K562 (cell line): ENCODE measurements at places on chromosomes 11 and 22.

GRCh38 chr22:26259510-26259909 lies 90.2 kb downstream of the SEZ6L start:
- peak; percentile 11 for DNase-seq

- DNase-seq = no peak
Measured at GRCh38 chr11:4606231-4607015, 1.6 kb downstream of the TRIM68 start.

DNA sequence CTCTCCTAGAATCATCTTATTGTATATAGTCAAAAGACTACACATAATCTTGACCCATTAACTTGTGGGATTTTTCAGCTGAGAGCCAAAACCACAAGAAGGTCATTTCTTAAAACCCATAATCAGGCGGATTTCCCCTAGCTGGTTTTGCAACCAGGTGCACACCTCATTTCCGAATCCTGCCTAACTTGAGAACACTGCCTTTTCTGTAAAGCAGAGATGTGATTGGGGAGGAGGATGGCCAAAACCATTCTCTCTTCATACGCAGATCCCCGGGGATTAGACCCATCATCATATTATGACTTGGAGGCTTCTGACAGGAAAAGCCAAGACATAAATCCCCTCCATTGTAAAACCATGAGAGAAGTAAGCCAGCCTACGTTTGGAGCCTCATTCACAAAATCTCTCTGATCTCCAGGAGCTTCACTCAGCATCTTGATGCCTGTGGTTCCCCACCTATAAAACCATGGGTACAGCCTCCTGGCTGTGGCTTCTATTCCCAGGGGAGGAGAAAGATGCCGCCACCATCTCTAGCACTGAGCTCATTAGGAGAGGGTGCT lies 191.3 kb downstream of the KIF18A start:
- DNase-seq = no peak

DNA sequence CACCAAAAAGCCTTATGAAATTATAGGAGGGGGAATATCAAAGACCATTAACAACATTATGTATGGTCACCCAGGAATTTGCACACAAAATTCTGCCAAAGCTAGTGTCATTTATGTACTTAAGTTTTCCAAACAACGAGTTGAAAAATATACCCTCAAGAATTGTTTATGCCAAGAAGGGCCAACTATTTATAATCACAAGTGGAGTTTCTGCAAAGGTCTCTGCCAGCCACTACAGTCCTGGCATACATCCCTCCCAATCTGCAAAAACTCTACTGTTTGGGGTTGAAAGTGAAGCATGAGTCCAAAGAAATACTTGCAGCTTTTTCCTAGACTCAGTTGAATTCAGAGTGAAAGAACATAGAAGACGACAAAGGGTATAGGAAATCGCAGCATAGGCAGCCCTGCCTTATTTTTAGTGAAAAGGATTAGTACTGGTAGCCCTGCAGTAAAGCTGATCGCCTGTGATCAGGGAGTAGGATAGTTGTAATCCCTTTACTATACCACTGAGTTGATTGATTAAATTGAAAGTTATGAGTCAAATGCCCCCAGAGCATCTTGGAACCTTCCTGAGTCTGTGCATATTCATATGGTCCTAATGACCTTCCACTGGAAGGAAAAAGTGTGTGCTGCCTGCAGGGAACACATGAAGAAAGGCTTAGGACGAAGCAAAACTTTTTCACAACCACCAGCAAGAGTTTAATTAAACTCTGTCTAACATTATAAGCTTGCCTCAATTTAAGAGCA lies 144.0 kb downstream of the SPON1 start:
- no peak for DNase-seq

DNA sequence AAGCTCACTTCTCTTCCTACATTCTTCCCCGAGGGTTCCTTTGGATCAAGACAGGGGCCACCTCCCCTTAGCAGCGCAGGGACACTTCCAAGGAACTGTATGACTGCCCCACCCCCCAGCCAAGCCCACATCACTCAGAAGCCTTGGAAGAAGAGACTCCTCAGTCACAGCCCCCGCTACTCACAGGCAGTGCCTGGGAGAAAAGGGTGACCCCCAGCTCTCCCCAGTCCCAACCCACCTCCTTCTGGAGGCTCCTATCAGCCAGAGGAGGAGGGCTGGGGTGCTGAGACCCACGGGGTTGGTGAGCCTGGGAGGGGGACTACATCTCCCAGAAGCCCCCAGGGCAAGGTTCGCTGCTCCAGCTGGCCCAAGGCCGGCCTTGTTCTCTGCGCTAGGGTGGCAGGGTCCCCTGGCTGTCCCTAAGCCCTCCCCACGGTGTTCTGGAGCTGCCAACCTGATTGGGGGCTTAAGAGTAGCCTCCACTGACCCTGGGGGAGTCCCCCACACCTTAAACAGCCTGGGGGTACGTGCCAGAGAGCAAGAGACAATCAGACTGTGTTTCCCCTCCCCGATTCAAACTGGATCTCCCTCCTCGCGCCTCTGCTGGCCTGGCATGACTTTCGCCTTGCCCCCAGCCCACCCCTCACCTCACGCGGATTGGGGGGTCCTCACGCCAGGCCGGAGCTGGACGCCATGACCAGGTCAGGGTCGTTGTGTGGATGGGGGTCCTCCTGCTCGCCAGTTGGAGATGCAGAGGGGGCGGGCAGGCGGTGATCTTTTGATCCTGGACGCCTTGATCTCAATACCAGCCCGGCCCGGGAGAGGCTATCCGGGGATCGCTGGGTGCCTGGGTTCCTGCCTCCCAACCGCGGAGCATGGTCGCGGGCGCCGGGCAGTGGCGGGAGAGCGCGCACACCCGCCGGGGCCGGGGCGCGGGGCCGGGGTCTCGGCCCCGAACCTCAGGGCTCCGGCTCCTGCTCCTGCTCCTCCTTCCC lies 838 bp downstream of the BCL9L start:
- peak; percentile 57 for DNase-seq

DNA sequence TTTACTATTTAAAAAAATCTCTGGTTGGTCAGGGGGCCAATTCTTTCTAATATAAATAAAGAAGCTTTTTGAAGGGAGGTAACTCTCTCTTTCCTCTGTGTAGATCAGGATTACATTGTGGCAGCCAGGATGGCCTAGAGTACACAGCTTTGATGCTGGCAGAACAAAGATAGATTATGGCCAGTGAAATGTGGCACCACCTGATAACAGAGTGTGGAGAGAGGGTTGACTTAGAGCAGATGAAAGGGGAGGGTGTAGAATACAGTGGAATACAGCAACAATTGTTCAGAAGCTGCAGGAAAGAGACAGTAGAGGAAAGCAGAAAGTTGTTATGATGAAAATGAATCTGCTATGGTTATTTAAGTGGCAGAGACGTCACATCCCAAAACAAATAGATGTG lies 99.0 kb downstream of the FAR1 start:
- DNase-seq = no peak

DNA sequence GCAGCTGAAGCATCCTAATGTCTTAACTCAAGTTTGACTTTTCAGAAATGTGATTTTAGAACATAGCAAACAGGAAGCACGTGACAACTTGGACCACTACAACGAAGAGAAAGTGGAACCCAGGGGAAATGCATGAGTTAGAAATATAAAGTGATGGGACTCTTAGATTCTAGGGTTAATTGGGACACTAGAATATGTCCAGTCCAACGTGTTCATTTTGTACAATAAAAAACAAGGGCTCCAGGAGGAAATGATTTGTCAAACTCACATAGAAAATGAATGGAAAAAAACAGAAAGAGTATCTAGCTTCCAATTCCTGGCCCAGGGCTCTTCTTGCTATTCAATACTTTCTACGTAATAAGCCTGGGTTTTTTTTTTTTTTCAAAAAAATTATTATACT lies 30.7 kb downstream of the TIMP3 start:
- DNase-seq = no peak

GRCh38 chr11:114232400-114233059 lies 63.7 kb upstream of the NNMT start:
- DNase-seq = no peak

- no peak for DNase-seq
Measured at GRCh38 chr11:86787656-86788055, 12.7 kb upstream of the PRSS23 start.
